ENCODE measurements at places on chromosomes 3 and 15.
A peak's percentile ranks its signal among the peaks of the same experiment; 100 is the strongest.

DNA sequence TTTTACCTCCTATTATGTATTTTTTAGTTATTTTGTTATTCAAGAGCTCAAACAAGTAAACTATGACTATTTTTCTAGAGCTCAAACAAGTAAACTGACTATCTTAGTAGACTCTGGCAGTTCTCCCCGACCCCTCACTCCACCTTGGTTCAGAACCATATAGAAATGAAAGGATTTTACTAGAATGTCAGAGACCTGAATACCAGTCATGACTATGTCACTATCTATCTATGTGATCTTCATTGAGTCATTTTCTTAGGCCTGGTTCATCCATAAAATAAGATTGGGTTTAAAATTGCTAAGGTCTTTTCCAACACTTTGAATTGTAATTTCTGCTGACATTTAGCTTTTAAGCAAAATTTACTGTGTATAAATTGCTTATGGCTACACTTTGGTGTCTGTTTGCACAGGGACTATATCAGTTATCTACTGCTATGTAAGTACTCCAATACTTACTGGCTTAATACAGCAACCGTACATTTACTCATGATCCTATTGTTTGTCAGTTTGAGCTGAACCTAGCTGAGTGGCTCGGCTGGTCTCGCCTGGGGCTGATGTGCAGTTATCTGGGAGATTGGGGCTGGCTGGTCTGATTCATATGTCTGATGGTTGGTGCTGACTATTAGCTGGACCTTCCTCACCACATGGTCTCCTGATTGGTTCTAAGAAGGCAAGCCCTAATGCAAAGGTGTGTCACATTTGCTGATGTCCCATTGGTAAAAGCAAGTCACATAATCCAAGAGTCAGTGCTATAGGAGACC lies 37.0 kb downstream of the RASA2 start:
- DNase-seq = no peak

DNA sequence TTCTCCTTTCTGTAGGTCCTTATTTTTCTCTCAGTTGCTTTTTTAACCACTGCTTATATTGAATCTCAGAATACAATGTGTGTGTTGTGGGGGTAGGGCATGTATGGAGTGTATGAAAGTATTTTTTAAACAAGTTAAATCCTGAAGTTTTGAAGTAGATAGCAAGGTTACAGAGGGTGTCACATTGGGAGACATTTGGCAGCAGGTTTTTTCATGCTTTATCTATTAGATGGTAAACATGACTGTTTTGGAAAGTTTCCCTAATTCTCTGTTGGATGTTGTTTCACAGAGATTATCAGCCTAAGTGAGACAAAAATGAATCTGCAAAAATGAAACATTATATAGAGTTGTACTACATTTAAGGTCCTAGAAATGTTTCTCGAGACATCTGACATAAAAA lies 190.6 kb upstream of the ARPP21 start:
- DNase-seq = no peak

DNA sequence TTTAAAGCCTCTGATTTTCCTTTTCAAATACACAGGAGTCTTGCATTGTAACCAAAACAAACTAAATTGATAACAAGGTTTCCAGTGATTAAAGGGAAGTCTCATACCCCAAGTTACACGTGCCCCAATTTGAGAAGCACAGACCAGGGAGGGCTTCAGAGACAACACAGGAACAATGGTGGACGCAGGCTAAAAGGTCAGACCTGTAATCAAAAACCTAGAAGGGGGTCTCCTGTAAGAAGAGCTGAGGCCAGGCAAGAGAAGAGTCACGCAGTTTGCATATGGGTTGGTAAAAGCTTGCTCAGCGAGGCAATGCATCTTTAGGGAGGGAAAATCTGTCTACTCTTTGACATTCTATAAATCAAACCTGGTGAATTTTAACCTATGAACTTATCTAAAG lies 58.6 kb upstream of the MCF2L2 start:
- no peak for DNase-seq

GRCh38 chr3:128430301-128430700 lies 36.4 kb downstream of the DNAJB8 start:
- DNase-seq = no peak

DNA sequence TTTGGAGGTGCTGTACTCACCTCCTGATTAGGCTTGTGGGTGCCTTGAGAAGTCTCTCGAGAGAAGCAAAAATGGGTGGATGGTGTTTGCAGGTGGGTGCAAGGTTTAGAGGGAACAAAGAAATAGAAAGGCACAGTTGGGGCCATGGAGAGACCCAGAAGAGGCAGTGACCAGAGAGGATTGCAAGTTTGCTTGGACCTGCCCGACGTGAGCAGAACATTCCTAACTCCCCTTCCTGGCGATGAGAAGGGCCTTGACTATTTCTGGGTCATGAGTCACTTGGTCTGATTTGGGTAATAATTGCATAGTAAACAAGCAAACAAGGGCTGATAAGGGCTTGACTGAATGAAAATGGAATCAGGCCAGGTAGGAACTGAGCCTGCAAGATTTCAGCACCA lies 7.0 kb upstream of the CTSH start:
- DNase-seq = no peak

DNA sequence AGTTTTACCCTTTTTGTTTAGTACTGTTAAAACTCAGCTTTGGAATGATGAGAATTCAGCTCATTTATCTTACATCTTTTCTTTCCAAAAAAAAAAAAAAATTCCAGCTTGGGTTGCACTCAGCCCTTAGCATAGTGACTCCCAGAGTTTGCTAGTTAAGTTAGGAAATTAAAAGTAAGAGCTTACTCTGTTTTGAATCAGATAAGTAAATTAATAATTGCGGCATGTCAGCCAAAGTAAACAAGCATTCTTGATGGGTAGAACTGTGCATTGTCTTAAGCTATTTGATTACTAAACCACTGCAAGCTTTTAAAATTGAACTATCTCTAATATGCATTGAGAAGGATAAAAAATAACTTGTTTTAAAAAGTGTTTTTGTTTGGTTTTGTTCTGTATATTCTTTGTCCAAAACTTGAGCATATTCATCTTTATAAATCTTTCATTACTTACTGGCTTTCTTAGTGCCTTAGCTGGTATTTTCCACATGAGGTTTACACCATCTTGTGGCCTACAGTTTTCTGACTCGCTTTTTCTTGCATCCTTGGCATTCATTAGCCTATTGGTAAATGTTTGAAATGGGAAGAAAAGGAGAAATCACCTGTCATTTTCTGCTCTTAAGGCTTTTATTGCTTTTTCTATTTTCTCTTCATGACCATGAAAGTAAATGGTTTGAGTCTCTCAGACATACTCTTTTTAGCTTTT lies 107.6 kb downstream of the FILIP1L start:
- DNase-seq = no peak

DNA sequence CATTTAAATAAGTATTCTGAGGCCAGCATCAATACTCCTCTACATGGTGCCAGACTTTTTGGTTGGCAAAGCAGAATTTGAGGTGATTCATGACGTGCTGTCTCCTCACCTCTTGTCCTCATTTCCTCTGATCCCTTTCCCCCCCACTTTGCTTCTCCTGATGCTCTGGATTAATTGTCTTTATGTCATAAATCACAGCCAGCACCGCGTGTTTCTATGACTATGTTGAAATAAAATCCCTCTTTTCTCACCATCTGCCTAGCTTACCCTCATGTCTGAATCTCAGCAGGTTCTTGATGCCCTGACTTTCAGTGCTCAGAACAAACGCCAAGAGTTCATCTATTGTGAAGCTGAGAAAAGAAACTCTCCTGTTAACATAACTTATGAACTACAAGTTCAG lies 19.7 kb upstream of the PTPRG start:
- no peak for DNase-seq

GRCh38 chr3:174208161-174208560 lies 651.0 kb upstream of the NAALADL2 start:
- DNase-seq = no peak

- no peak for DNase-seq
Measured at GRCh38 chr15:49688135-49688790, 67.4 kb downstream of the DTWD1 start.

DNA sequence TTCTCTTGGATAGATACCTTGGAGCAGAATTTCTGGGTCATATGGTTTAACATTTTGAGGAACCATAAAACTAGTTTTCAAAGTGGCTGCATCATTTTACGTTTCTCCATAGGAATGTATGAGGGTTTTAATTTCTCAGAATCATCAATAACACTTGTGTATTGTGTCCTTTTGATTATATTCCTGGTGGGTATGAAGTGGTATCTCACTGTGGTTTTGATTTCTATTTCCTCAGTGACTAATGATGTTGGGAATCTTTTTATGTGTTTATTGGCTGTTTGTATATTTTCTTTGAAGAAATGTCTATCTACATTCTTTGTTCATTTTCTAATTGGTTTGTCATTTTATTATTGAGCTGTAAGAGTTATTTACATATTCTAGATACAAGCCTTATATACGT lies 28.8 kb downstream of the CDIN1 start:
- no peak for DNase-seq

GRCh38 chr3:170414202-170414663 lies 4.4 kb upstream of the CLDN11 start:
- peak; percentile 20 for DNase-seq

DNA sequence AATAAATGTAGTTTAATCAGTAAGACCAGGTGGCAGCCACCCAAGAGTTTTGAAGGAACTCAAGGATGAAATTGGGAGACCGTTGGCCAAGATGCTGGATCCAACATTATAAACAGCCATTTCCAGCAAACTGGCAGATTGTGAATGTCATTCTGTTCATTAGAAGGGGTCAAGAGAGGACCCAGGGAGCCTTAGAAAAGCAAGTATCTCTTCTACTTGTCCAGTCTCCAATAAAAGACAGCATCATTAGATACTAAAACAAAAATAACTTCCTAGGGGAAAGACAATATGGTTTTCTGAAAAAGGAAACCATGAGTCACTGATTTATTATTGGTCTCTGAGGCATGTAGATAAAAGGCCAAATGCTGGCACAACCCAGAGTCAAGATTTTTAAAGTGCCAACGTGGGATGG lies 67.9 kb downstream of the GADL1 start:
- no peak for DNase-seq

GRCh38 chr3:10465161-10465560 lies 40.2 kb downstream of the ATP2B2 start:
- DNase-seq = no peak

GRCh38 chr15:30978328-30978727 lies 13.1 kb downstream of the MTMR10 start:
- no peak for DNase-seq

DNA sequence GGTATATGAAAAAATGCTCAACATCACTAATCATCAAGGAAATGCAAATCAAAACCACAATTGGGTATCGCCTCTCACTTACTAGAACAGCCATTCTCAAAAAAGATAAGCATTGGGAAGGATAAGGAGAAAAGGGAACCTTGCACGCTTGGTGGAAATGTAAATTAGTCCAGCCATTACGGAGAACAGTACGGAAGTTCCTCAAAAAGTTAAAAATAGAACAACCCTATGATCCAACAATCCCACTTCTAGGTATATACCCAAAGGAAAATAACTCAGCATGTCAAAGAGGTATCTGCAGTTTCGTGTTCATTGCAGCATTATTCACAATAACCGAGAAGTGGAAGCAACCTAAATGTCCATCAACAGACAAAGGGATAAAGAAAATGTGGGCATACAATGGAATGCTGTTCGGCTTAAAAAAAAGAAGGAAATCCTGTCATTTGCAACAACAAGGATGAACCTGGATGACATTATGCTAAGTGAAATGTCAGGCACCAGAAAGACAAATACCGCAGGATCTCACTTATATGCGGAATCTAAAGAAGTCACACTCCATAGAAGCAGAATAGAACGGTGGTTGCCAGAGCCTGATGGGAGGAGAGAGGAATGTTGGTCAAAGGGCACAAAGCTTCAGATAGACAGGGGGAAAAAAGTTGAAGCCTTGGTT lies 11.7 kb upstream of the CMTM7 start:
- no peak for DNase-seq
